AG20443 (cell line): ENCODE measurements at places on chromosomes 12 and 14.

DNA sequence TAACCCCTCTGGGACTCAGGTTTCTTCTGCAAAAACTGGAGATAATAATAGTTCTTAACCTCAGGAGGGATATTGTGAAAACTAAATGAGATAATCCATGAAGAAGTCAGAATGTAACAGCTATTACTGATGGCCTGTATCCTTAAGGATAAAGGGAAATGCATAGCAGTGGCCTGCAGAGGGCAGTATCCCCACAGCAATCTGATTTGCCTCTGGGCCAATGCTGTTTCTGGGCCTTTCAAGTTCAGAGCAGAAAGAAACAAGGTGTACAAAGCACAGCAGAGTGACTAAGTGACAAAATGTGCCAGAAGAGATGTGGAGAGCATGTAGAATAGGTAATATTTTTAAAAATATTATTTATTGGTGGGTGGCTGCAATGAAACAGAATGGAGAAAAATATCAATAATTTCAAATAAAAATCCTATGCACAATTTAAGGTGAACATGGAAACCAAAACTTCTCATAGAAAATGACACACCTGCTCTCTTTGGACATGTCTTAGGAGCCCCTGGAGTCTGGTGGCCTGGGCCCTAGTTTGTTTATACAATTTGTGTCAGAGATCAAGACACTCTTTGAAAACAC, 90.3 kb downstream of the C12orf75 start:
- DNase-seq: peak; percentile 74

GRCh38 chr14:102693006-102693755, 84.1 kb upstream of the TRAF3 start:
- DNase-seq: no peak

DNA sequence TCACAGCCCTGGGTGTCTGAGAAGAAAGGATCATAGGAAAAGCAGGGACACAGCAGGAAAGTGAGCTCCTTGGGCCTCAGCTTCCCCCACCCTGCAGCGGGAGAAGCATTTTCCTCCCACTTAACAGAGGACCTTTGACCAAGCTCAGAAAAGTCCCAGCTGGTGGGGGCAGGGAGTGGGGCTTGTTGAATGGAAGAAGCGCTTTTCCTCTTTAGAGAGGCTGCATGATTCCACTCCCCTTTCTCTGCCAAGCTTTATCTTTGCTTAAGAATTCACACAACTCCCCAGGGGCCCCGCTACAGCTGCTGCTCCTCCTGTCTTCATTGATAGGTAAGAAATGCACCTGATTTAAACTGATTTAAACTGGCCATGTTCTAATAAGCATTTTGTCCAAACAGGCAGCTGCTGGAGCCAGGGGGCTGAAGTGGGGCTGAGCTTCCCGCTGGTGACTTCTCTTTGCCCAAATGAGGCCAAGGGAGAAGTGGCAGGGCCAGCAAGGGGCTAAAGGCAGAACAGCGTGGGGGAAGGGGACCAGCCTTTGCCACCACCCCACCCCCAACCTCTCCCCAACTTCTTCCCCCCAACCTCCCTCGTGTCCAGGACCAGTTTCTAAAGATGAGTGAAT, 1.7 kb upstream of the PAPLN start:
- DNase-seq: peak; percentile 8

DNA sequence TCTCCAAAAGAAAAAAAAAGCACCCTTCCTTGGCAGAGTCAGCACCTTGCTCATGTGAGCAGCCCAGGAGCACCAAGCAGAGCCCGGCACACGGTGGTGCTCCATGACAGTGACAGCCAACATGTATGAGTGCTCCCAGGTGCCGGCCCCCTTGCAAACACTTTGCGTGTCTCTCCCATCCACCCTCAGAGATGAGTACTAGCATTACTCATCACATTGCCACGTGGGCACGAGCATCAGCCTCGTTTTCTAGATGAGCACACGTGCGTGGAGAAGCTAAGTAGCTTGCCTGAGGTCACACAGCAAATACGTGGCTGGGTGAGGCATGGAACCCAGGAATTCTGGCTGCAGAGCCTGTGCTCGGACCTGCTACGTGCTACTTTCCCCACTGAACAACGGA, 177.9 kb upstream of the PRMT8 start:
- peak; percentile 61 for DNase-seq
